ENCODE measurements at places on chromosomes 12 and 14.

DNA sequence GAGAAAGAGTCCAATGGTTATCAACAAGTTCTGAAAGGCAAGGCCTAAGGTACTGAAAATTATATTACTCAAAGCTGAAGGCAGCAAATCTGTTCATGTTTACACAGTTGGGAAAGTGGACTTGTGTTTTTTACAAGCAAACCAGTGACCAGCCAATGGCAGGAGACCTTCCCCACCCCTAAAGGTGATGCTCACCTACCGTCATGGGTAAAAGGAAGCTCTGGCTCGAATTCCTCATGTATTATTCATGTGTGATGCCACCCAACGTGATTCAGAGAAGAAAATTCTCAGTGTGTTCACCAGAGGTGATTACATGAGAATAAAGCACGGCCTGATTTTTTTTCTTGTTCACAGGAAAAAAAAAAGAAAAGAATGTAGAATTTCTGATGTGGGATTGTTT lies 1161.2 kb upstream of the SEL1L start:
- DNase-seq, result no peak

- no peak for DNase-seq
Observed at GRCh38 chr14:101714394-101714793, 47.1 kb upstream of the PPP2R5C start.

DNA sequence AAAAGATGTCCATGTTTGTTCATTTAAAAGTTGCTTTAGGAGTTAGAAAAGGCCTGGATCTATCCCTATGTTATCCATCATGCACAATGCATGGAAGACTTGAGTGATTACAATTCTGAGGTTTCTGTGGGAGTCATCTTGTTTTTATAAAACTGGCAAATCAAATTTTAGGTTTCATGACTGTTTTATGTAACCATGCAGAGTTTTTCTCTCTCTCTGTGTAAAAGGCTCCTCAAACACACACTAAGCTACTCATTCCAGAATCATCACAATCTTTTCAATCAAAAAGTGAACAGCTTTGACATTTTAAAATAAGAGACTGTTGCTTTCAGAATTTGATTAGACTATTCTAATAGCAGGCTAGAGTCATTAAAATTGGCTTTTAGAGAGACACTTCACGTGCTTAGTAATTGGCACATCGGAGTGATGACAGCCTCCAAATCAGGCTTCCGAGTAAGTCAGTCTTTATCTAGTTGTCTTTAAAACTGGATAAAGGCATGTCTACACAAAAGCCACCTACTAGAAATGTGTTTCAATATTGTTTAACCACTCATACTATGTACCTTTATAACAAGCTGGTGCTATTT lies 31.9 kb downstream of the PRICKLE1 start:
- DNase-seq, result no peak

GRCh38 chr12:118760623-118761022 lies 220.7 kb upstream of the SRRM4 start:
- DNase-seq, result no peak

- DNase-seq, result no peak
Observed at GRCh38 chr14:50215416-50215815, 16.0 kb downstream of the SOS2 start.

GRCh38 chr12:108793756-108794441 lies 62.6 kb upstream of the CORO1C start:
- DNase-seq, result no peak

DNA sequence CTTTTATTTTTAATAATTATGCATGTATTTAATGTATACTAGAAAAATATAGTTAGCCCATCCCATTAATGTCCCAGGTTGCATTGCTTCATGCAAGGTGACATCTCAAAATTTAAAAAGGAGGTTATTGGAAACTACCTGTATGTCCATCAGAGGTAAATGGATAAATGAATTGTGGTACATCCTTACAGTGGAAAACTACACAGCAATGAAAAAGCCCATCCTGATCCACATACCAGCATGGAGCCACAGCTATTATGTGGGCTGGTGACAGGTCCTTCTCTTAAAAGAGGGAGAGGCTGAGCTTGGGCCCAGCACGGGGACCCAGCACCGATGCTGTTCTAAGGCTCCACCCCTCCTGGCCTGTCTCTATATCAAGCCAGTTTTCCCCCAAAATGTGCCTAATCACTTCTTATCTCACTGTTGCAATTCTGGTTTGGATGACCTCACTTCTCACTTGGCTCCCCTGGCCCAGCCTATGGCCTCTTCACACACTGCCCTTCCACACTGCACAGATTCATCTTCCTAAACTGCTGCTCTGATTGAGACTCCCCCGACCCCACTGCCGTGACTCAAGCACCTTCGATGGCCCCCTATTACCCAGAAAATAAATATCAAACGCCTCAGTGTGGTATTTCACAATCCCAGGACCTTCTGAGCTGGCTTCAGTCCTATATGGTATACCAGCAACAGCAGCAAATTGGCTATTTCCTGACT lies 97.1 kb upstream of the NCOR2 start:
- DNase-seq, result no peak

DNA sequence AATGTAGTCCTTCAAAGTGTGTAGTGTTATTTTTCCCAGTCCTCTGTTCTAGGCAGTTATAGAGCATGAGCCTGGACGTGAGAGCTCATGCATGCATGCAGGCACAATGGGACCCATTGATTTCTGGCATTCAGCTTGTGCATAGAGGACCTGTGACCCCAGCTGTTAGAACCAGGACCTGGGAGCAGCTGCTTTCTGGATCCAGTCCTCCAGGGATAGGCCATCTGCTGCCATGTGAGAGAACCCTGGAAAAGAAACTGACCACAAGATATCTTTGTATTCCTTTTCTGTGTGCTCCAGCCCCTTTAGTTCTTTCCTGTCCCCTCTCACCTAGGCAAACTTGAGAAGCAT lies 76.9 kb downstream of the SUSD6 start:
- DNase-seq, result no peak

DNA sequence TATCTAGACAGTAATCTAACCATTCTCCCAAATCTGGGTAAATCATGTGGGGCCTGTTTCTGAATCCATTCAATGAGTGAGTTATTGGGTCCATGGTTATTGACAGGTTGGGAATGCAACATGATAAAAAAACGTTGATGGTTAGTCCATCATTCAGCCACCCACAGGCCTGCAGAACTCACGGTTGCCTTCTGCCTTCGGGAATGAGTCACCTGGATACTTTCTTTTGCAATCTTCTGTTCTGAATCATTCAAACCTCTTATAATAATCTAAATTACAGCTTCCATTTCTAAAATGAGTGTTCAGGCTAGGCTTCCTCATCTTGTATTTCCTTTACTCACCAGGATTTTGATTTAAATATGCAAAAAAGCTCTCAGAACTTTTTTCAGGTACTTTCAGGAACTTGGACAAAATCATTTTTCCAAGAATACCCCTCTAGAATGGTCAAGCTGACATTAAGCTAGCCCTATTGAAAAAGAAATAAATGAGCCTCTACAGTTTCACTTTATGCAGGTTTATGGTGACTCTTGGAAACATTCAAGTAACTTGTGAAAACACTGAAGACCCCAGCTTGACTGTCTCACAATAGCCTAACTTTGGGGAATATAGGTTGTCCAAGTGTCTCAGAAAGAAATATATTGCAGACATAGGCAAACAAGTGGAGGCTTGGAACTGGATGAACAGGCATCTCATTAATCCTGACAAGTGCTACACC lies 94.4 kb downstream of the KCNK10 start:
- no peak for DNase-seq

GRCh38 chr14:103801459-103801858 lies 45.9 kb downstream of the PPP1R13B start:
- no peak for DNase-seq

DNA sequence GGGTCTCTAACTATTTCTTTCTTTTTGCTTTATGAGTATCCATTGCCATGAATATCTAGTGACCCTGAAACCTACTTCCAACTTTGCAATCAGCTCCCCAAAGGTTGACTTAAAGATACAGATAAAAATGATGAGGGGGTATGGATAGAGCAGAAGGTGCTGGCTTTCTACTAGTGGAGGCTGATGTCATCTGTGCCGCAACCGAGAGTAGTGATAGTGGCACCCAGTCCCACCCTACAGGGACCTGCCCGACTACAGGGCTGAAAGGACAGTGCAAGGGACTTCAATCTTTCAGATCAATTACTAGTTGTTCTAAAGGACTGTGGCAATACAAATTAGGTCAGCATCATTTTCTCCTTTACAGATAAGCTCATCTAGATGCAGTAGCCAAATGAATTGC lies 806.0 kb downstream of the VRK1 start:
- DNase-seq, result no peak

GRCh38 chr12:90368081-90368480 lies 586.9 kb downstream of the CCER1 start:
- no peak for DNase-seq

- no peak for DNase-seq
Observed at GRCh38 chr14:75711105-75711795, 50.2 kb downstream of the TTLL5 start.

DNA sequence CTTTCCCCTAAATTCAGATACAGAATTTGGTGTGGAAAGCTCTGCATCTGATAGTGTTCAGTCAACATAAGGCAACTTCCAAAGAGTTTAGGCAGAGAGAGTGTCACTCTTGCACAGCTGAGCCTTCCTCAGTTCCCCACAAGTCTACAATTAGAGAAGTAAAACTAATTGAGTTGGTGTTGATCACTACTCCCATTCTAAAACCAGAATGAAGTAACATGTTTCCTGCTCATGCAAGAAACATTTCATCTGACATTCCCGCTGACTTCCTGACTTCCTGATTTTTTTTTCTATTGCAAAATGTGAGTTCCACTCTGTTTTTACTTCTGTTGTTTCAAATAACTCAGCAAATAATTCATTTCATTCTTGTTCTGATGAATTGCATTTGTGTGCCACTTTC lies 271.0 kb downstream of the ALG10B start:
- DNase-seq, result no peak

DNA sequence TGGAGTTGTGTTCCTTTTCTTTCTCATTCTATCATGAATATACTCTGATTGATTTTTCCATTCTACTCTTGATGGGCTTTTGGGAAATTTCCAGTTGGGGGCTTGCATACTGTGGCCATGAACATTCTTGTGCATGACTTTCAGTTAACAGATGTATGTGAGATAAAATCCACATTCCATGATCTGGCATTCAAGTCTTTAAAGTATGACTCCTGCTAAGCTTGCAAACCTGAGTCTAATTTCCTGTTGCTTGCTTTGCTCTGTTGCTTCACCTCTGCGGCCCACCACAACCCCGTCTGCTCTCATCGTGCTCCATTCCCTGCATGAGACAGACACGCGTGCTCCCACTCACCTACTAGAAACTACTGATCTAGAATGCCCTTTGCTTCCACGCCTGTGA lies 24.3 kb upstream of the NPAS3 start:
- no peak for DNase-seq

DNA sequence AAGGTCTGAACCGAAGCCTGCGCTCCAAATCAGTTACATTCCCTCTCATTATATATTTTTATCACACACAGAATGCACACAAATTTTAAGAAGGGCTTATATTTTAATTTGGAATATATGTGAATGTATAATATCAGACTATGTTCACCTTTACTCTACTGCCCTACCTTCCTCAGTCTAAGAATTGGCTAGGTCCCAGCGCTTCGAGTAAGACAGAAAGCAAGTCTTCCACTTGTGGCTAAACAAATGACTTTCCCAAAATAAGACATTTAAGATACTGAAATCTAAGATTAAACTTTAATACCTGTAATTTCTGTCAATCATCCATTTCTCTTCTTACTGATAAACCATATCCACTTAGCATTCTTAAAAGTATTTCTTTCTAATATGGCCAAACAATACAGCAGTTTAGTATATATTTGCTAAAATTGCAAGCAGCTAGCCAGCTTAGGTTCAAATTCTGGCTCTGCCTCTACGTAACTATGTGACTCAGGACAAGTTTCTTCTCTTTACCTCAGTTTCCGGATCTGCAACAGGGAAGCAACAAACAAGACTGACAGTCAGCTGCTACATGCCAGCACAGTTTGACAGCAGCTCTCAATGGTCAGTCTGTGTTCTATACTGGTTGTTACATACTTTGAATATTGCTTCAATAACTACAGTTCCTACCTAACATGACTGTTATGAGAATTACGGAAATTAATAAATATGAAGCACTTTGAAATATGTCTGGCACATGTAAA lies 2.0 kb downstream of the INTS13 start:
- no peak for DNase-seq

DNA sequence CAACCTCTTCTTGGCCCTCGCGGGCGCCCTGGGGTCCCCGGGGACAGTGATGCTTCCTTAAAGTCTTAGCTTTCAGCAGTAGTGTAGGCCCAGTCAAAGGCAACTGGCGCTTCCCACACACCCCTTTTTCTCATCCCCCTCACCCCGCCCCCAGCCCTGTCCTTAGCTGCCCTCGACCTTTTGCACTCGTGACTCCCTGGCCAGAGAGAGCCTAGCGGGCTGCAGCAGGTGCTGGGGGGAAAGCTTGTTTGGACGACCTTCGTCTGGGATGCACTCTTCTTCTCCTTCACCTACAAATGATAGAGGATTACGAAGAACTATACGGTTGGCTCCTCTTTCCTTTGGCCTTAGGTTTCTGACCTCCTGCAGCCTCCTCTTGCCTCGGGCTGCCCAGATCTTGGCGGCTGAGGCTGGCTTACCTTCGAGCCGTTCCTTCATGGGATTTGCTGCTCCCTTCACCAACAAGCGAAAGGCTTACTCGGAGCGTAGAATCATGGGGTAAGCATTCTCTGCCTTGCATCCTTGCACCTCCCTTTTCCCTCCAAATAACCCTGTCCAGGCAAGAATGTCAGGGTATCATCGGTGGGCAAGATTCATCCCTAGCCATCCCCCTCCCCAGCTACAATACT lies 815 bp downstream of the COQ10A start:
- no peak for DNase-seq

GRCh38 chr12:131783915-131784541 lies 44.2 kb upstream of the MMP17 start:
- no peak for DNase-seq

GRCh38 chr14:85400678-85401077 lies 129.3 kb upstream of the FLRT2 start:
- DNase-seq, result no peak

DNA sequence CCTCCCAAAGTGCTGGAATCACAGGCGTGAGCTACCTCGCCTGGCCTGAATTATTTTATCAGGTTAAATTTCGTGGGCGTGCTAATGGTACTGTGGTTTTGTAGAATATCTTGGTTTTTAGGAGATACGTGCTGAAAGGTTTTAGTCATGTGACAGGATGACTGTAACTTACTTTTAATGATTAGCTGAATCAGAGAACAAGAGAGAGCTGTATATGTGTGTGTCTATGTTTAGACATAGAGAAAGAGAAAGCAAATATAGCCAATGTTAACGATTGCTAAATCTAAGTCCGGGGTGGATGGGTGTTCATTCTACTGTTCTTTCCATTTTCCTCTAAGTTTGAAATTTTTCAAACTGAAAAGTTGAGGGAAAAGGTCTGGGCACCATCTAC lies 9.2 kb upstream of the PNMA1 start:
- DNase-seq, result no peak

- no peak for DNase-seq
Observed at GRCh38 chr14:103894723-103895059, 33.6 kb upstream of the TDRD9 start.

GRCh38 chr12:93273834-93274564 lies 103.7 kb upstream of the NUDT4 start:
- no peak for DNase-seq
